ENCODE measurements at places on chromosomes 4 and X.
A peak's percentile ranks its signal among the peaks of the same experiment; 100 is the strongest.

- DNase-seq = no peak
Measured at GRCh38 chr4:134787315-134787714, 585.7 kb upstream of the PABPC4L start.

DNA sequence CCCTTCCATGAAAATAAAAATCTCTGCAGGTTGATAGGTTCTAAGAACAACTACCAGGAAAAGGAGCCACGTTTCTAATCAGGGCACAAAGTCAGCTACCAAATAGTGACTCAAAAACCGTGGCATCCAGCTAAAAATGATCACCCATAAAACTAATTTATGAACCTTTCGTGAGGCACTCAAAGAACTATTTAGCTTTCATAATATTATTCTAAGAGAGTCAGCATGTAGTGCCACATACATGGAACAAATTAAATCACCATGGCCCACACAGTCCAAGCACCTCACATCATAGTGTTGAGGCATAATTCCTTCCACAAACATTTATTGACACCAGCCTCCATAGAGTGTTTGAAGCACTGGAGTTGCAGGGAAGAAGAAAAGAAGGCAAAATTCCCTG, 252.0 kb upstream of the PPARGC1A start:
- DNase-seq = no peak

DNA sequence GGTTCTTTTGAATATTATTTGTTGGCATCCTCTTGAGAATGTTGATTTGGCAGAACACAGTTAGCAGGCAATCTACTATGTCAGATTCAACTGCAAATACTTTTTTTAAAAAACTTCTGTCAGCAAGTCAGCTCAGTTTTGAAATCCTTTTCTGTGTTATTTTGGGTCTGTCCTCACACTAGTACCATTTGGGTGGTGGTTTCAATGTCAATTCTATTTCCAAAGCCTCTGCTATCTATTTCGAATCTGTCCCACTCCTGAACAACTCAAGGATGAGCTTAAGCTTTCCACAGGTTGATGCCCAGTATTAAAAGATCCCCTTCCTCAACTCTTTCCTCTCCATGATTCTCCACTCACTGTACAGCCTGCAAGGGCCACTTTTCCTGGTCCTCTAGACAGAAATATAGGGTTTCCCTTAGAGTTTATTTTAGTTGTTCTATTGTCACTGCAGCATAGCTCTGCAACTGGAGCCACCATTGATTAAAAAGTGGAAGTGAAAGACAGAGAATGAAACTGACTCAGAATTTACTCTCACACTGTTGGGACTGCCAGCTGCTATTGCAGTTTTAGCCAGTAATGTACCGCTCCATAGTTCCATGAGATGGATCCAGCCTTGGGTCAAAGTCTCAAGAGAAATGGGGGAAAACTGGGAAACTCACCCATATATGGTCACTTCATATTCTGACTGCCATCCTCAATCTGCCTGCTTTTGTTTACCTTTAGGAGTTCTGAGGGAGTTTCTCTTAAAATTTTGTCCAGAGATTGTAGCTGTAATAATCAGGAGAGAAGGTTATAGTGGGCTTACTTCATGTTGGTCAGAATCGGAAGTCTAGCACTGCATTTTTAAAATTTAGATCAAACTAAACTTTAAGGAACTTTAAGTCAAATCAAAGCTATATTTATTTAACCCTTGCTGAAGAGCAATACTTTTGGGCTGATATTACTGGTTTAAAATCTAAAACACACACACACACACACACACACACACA, 14.6 kb downstream of the HDX start:
- no peak for DNase-seq

DNA sequence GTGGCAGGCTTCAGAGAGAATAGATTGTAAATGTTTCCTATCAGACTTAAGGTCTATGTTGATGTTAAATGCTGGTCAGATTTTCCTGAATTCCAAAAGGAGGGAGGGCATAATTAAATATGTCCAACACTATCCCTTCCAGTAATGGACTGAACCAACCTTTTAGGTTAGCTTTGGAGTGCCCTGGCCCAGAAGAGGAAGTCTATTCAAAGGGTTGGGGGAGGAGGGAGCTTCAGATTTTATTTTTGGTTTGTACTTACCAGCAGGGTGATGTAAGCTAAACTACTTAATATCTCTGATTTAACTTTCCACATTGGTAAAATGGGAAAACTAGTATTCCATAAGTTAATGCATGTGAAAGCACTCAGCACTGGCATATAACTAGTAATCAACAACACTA, 91.1 kb downstream of the RBM46 start:
- no peak for DNase-seq

GRCh38 chr4:118410138-118410537, 57.3 kb upstream of the PRSS12 start:
- no peak for DNase-seq

DNA sequence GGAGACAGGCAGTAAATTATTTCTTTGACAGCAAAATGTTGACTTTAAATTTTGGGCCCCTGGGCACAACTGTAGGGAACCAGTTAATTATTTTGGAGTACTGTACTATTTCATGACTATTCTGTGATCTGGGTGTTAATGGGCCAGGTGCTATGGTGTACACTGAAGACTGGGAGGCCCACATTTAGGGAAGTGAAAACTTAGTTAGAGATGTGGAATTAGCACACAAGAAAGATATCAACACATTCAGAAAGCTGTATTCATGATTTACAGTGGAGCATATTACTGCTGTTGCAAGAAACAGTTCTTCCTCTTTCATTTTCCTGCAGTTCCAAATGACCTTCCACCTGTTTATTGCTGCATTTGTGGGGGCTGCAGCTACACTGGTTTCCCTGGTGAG, 12.4 kb downstream of the PLP1 start:
- DNase-seq = no peak

GRCh38 chr4:61933527-61933926, 733.4 kb downstream of the ADGRL3 start:
- DNase-seq = no peak

- no peak for DNase-seq
Measured at GRCh38 chrX:70554523-70554922, 109.9 kb downstream of the DLG3 start.

DNA sequence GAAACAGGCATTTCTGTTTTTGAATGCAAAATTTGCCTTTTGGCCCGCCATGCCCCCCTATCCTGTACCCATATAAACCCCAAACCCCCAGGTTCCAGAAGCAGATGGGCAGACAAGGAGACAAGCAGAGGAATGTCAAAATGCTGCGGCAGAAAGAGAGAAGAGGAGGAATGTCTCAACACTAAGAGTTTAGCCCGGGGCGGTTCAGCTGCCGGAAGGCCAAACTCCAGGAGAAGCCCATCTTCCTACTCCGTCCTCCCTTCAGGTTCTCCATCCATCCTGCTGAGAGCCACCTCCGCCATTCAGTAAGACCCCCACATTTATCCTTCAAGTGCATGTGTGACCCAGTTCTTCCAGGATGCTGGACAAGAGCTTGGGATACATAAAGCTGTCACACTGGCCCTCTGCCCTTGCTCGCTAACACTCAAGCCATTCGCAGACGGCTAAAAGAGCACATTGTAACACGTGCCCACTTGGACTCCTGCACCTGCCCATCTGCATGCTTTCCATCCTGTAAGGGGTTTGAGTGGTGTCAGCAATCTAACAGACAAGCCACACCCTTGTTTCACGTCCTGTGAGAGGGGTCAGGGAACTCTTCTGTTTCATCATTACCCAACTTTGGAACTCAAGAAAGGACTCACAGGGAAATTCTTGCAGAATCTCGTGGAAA, 31.3 kb downstream of the TLR10 start:
- DNase-seq = no peak

GRCh38 chr4:8478801-8479744, 38.5 kb downstream of the TRMT44 start:
- no peak for DNase-seq

GRCh38 chr4:80045786-80046185, 27.2 kb downstream of the ANTXR2 start:
- DNase-seq = no peak

GRCh38 chr4:4820739-4821138, 38.7 kb upstream of the MSX1 start:
- no peak for DNase-seq

- DNase-seq = no peak
Measured at GRCh38 chr4:165345666-165346417, 18.4 kb downstream of the MSMO1 start.

GRCh38 chr4:100548200-100548560, 30.4 kb upstream of the EMCN start:
- no peak for DNase-seq

DNA sequence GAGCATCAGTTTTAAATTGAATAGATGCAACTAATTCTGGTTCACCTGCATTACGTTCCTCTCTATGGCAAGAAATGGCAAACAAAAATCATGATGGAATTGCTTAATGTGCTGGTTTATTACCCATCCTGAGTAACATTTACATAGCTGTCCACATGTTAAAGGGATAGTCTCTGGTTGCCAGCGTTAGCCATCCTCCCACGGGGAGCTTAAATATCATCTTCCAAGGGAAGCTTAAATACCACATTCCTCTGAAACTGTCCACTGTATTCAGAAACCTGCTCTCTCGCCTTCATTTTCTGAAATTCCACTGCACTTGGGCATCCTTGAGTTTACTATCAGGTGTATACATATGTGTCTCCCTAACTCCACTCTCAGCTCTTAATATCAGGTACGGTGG, 586.6 kb downstream of the TLL1 start:
- DNase-seq = no peak

- no peak for DNase-seq
Measured at GRCh38 chrX:129759576-129760061, 20.1 kb upstream of the SASH3 start.

DNA sequence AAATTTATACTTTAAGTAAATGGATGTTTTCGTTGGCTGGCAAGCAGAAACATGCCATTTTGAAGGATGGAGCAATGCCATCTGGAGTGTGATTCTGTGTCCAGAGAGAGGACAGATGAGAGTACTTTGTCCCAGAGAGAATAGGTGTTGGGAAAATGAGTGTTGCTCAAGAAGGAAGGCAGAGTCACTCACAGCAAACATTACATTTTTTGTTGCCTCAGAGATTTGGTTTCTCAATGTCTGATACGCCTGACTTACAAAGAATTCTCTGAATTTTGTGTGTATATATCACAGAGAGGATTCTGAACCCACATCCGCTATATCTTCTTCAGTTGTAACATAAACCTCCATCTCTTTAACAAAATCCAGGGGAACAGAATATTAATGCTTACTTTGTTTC, 102.8 kb upstream of the PCDH18 start:
- no peak for DNase-seq

DNA sequence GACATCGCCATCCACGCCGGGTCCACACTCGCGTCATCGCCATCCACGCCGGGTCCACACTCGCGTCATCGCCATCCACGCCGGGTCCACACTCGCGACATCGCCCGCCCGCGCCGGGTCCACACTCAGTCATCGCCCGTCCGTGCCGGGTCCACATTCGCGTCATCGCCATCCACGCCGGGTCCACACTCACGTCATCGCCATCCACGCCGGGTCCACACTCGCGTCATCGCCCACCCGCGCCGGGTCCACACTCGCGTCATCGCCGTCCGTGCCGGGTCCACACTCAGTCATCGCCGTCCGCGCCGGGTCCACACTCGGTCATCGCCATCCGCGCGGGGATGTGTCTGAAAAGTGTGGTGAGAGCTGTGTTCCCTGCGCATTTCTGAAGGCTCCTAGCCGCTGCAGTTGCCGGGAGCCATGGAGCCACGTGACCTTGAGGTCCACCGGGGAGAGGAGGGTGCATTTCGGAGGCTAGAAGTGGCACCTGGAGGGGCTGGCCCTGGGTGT, 17.3 kb downstream of the PCGF3 start:
- DNase-seq = no peak

DNA sequence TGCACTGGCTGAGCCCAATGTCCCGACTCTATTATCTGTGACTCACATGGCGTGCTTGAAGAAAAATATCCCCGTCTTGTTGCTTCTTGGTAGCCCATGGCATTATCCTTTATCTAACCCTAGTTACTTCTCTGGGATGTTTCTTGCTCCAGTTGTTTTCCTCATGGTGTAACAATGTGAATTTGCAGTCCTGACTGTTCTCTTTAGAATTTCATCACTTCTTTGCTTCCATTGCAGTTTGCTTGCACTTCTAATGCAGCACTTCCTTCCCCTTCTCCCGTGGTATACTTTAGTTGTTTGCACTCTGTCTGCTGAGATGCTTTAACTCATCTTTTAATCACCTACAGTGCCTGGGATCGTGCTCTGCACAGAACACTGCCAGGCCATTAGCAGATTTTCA, 126.9 kb downstream of the MAML3 start:
- no peak for DNase-seq

DNA sequence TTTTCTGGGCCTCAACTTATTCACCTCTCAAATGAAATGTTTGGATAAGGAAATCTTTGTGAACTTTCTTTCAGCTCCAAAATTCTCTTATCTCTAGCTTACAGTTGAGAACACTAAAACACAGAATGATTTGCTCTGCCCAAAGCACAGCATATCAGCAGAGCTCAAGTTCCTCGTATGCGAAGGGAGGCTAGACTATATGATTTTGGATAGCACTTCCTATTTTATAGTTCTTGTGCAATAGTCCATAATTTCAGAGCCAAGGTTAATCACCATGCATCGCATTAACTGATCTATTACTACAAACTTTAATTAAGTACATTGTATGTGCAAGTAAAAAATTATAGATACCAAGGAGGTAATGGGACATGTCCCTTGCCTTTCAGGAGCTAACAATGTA, 27.0 kb upstream of the KLHL13 start:
- DNase-seq = no peak

DNA sequence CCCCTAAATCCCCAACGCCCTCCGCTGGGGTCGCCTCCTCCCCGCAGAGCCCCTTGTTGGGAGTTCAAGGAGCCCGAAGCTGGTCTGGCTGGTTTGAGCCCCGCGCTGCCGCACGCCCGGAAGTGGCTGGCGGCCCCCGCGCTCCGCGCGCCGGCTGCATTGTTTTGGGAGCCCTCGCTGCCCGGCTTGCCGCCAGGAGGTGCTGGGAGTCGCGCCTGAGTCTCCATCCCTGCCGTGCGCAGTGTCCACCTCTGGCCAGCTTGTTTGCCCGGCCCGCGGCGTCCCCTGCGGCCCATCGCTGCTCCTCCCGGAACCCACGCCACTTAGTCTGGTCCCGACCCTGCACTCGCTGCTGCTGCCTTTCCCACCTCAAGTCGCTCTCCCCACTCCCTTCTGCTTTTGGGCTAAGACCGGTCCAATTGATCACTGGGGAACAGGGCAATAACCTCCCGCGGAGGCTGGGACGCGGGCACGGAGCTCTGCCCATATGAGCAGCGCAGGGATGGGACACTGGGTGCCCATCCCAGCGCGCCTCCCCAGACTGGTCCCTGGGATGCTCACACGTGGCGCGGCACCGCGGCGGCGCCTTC, 2.2 kb upstream of the SFRP2 start:
- DNase-seq = peak; percentile 25

GRCh38 chrX:24055043-24055356, 244 bp downstream of the EIF2S3 start:
- DNase-seq = no peak

All from stimulated activated CD4-positive, alpha-beta T cell treated with anti-CD3 and anti-CD28 coated beads, Interleukin-1b, Interleukin-23, amount 100 ng/mL, for 24 hours (primary cell).